Glutamatergic neuron (in vitro differentiated cells): ENCODE measurements at places on chromosomes 2 and 18.

GRCh38 chr2:5140347-5140746, 551.8 kb upstream of the SOX11 start:
- DNase-seq: no peak

DNA sequence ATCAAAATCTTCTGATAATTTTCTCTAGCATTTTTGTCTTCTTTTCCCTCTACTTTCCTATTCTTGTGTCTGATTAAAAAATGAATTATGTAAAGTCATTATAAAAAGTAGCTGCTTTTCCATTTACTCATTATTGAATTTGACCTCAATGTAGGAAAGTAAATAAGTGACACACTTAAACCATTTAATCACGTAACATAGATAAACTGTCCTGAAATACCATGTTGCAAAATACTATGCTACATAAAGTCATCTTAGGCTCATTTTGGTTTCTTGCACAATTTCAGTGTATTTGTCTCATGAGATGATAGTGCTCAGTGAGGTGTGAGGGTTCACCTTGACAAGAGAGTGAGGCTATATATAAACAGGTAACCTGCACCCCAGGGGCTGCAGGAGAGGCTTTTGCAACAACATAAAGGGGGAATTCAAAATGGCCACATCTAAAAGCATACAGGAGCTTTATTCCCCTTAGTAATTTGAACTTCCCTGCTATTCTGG, 502.7 kb downstream of the RNF144A start:
- DNase-seq: no peak

GRCh38 chr18:6607343-6607742, 122.2 kb upstream of the ARHGAP28 start:
- no peak for DNase-seq

DNA sequence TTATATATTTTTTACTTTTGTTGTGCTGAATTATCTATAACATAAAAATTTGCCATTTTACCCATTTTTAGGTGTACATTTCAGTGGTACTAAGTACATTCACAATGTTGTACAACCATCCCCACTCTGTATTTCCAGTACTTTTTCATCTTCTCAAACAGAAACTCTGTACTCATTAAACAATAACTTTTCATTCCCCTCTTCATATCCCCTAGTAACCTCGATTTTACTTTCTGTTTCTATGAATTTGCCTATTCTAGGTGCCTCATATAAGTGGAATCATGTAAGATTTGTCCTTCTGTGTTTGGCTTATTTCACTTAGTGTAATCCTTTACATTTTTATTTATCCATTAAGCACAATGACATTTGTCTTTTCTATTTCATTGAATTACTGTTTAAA, 51.3 kb downstream of the GTF2A1L start:
- no peak for DNase-seq

GRCh38 chr2:75667884-75668283, 21.3 kb downstream of the MRPL19 start:
- no peak for DNase-seq

GRCh38 chr2:32402091-32402490, 45.3 kb downstream of the BIRC6 start:
- no peak for DNase-seq

DNA sequence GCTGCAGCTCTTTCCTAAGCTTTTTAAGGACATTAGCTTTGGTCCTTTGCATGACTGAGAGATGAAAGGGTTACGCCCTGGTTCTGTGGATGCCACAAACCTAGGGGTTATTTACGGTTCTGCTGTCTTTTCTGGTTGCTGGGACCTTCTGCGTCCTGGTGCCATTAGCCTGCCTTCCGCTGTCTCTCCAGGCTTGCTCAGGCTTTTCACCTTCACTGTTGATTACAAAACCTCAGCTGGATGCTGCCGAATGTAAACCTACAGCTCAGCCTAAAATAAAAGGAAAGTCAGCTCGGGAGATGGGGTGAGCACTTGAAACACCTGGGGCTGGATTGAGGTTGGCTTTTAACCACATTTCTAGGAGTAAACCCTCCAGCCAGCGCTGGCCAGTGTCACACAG, 130.9 kb upstream of the ARHGAP28 start:
- DNase-seq: no peak
